Activated T-helper 1 cell treated with anti-CD3 and anti-CD28 coated beads, Interleukin-2, amount 50 U/mL, for 16 hours (primary cell): ENCODE measurements at places on chromosomes 16 and 17.
A peak's percentile ranks its signal among the peaks of the same experiment; 100 is the strongest.

DNA sequence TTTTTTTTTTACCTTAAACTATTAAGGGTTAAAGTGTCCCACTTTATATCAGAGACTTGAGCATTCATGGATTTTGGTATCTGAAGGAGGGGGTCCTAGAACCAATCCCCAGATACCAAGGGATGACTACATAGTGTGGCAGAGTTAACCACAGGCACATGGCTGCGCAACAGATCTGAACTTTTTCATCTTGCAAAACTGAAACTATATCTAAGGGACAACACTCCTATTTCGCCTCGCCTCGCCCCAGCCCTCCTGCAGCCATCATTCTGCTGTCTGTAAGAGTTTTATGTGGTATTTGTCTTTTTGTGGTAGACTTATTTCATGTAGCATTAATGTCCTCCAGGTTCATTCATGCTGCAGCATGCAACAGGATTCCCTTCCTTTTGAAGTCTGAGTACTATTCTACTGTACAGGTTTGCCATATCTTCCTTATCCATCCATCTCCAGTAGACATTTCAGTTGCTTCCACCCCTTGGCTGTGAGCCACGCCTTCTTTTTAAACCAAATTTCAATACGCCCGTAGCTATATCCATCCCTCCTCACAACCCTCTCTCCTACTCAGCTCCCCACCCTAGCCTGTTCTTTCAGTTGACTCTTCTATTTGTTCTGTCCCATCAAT lies 53.2 kb downstream of the AMFR start:
- DNase-seq = no peak

DNA sequence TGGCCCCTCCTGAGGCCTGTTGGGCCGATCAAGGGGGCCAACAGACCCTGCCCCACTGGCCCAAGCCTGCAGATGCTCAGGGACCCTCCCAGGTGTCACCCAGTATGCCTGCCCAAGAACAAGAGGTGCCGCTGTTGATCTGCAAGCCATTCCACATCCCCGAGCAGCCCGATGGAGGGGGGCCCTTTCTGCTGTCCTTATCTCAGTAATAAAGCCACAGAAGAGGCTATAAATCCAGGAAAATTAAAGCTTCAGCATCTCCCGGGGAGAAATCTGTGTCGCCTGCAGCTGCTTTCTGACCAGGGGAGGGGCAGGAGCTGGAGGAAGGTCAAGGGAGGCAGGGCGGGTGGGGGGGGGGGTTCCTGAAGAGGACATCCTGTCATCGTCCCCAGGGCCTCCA lies 11.7 kb upstream of the CACNA1H start:
- no peak for DNase-seq

DNA sequence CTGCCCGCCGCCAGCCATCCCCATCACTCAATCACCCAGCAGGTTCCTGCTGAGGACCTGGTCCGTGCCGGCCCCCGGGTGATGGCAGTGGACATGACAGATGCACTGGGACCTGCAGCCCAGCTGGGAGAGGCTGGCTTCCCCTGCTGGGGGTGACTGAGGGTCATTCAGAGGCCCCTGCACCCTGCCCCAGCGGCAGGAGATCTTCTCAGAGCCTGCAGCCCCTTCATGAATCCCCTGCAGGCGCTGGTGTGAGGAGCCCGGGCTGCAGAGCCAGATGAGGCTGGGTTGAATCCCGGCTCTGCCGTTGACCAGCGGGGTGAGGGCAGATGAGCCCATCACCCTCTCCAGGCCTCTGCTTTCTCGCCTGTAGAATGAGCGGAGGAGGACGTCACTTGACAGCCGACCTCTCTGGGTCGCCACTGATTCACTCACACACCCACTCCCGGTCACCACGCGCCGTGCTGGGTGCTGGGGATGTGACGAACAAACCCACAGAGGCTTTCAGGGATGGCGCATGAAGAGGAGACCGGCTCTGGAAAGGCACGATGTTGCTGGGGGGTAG lies 95.2 kb upstream of the CIBAR2 start:
- DNase-seq = no peak

DNA sequence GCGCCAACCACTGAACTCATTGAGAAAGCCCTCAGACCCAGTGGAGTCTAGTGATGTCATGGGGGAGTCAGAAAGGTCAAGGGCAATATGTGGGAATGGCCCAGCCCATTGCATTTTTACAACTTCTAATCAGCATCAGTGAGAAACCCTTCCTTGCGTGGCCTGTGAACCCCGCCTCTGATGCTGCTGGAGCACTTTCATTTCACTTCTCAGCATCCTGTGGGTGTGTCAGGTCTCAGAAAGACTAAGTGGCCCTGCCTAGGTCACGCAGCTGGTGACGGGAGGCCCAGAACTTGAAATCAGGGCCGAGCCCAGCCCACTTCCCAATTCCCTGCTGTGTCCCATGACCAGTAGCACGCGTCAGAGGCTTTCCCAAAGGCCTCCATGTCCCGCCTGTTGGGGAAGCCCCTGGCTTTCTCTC lies 6.1 kb downstream of the DNAI2 start:
- peak; percentile 30 for DNase-seq

DNA sequence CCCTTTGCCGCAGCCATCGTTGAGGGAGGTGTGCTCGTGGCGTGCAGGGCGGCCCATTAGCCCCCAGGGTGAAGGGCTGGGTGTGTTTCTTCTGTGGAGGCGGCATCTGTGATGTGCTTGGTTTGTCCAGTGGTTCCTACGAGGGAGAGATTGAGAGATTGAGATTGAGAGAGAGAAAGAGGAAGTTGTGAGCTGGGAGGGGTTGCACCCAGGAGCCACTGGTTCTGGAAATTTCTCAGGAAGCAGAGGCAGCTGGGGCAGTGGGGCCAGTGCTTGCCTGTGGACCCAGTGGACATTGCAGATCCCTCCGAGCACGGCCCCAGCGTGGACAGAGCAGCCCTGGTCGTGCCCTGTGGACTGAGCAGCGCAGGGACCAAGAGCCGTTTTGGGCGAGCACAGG lies 72.0 kb upstream of the ZNF750 start:
- DNase-seq = no peak

DNA sequence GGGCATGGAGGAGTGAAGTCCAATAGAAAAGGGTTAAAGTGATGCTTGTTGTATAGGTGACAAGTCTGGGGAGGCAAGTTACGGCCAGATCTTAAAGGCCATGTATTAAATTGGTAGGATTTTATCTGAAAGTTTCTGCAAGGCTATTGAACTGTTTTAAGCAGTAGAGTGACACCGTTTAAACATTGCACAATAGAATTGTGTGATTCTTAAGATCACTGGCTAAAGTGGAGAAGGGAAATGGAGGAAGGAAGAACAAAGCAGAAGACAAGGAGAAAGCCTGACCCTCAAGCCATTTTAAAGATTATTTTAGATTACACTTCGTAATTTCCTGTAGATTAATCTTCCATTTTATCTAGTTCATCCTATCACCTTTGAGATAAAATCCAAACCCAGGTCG lies 5.6 kb upstream of the MPHOSPH6 start:
- DNase-seq = no peak

DNA sequence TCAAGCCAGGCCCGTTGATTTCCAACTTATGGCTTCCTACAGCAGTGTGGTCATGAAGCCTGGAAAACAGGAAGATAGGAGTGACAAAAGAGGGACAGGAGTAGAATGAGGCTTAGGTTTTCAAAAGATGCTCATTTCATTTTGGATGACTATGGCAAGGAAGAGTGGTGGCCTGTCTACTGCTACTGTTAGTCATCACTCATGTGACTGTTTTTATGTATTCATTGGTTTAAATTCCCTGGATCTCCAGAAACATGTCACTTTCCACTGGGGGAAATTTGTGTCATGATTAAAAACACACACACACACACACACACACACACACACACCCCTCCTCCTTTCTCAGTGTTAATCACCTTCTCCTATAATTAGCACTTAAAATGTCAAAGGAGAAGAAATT lies 1.1 kb upstream of the CYLD start:
- DNase-seq = no peak

DNA sequence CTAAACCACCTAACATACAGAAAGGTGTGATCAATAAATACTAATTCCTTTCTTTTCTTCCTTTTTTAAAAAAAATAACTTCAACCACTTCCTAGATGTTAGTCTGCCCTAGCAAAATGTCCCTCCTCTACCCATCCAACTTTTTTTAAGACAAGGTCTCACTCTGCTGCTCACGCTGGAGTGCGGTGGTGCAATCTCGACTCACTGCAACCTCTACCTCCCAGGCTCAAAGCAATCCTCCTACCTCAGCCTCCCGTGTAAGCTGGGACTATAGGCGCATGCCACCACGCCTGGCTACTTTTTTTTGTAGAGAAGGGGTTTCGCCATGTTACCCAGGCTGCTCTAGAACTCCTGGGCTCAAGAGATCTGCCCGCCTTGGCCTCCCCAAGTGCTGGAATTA lies 33.1 kb downstream of the KANSL1 start:
- no peak for DNase-seq

DNA sequence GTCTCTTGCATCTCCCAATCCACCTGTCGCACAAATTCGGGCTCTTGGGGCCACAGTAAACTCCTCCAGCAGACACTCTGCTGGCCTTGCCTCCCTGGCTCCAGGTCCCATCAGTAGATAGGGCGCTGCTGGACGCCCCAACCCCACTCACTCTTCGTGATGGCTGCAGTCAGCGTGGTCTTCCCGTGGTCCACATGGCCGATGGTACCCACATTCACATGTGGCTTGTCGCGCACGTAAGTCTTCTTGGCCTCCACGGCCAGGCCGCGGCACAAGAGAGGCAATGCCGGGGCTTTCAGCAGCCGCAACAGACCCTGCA lies 428 bp downstream of the TUFM start:
- no peak for DNase-seq

DNA sequence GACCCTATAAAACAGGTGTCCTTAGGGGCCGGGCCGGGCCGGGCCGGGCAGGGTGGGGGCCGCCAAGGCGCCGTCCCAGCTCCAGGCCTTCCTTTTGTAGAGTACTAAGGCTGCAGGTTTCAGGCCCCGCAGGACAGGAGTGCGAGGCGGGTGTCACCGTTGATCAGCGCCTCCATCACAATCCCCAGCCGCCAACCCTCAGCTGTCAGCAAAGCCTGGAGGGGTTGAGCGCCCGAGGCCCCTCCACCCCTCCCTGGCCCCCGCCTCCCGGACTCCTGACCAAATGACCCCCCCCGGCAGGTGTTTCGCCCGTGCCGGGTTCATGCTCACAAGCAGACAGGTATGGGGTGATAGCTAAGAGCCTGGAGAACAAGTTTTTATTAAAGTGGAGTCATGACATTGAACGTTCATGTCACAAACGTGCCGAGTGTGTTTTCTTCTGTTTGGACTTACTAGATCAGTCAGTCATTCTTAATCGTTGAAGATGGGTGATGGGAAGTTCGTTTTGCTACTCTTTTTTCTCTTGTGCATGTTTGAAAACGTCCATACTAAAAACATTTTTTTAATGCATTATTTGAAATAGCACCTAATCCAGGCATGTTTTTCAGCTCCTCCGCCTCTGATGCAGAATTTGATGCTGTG lies 534 bp downstream of the ARL2BP start:
- DNase-seq = no peak

DNA sequence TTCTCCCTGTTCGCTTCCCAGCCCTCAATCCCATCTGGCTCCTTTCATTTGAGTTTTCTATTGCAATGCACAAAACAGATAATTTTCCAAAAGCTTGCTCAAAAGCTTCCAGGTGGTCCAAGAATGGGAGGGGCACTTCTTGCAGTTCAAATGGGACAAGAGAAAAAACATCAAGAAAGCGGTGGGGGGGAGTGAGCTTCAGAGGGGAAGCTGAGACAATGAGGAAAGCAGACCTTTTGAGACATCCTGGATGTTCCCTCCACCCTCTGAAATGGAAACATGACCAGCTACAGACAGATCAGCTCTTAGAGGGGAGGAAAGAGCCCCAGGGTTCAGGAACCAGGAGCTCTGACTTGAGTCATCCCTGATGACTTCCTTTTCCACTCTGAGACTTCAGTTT lies 368.2 kb downstream of the SLC39A11 start:
- DNase-seq = no peak

- DNase-seq = no peak
These were observed 4.6 kb downstream of the TERF2 start for GRCh38 chr16:69381231-69381630.

GRCh38 chr16:10647721-10648296 lies 46.9 kb downstream of the TEKT5 start:
- DNase-seq = no peak

- no peak for DNase-seq
These were observed 5.7 kb downstream of the CALB2 start for GRCh38 chr16:71364133-71364681.

GRCh38 chr17:7651665-7652387 lies 1.1 kb downstream of the ATP1B2 start:
- DNase-seq = no peak

DNA sequence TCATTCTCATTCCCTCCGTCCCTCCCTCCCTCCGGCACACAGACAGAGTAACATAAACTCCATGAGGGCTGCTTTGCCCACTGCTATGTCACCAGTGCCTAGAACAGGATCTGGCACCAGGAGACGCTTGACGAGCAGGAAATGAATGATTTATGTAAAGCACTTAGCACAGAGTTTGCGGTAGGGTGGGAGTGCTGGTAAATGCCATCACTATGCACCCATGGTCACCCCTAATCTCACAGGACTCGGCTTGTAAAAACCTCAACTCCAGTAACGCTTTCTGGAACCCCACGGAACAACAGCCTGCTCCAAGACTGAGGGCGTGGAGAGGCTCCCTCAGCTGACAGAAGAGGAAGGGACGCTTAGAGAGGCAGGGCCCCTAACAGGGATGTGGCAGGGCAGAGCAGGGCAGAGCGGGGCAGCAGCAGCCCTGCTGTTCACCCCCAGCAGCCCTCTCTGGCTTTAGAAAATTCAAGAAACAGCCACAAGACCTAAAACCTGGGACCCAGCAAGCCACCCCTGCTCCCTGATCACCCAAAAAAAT lies 156.9 kb downstream of the C16orf78 start:
- no peak for DNase-seq

- no peak for DNase-seq
These were observed 16.7 kb downstream of the SLC6A4 start for GRCh38 chr17:30218799-30219198.

GRCh38 chr16:1002399-1003166 lies 21.0 kb downstream of the SOX8 start:
- peak; percentile 46 for DNase-seq

DNA sequence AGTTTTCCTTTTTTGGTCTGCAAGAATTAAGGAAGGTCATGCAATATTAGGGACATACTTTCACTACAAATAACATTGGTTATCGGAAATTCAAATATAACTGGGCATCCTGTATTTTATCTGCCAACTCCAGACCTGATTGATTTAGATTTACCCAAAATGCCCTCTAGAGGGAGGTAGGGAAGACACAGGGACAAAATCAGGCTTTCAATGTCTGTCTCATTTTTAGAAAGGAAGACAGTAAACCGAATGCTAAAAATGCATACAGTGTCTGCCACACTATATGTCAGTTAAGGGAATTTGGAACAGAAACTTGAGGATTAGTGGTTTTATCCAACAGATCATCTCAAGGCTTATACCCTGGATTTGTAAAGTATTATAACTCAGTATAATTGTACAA lies 161.7 kb upstream of the SOX9 start:
- DNase-seq = no peak

- DNase-seq = no peak
These were observed 1917.7 kb downstream of the TP53TG3F start for GRCh38 chr16:35377142-35377541.

GRCh38 chr16:8632675-8633182 lies 11.2 kb downstream of the METTL22 start:
- no peak for DNase-seq
